ENCODE measurements at places on chromosomes 1 and 21. TPM values are rescaled to one million over a fixed set of nuclear protein-coding genes. Genes with fewer than 3 reads are reported as not detected.

Gene TESK2
- 1.9 TPM for total RNA-seq

Gene FCRL6
- not detected for total RNA-seq

Gene OR2M3
- total RNA-seq = 0.16 TPM

Gene PDC
- total RNA-seq = not detected

Gene EDEM3
- 82.8 TPM for total RNA-seq

Gene FCRL5
- not detected for total RNA-seq

Gene TSPAN2
- total RNA-seq = 28.5 TPM

Gene LEFTY2
- total RNA-seq = 0.47 TPM

Gene C1QTNF12
- not detected for total RNA-seq

Gene OR2T29
- not detected for total RNA-seq

Gene CLEC20A
- total RNA-seq = not detected

Gene LCE1C
- total RNA-seq = not detected

Gene KAZN
- 27.5 TPM for total RNA-seq

Gene SLC6A17
- 13.9 TPM for total RNA-seq

Gene SEMA6C
- 18.6 TPM for total RNA-seq

Gene ARMH1
- 2.8 TPM for total RNA-seq

Gene HCRTR1
- 1.1 TPM for total RNA-seq

Gene LCE1A
- total RNA-seq = not detected

Gene RNPEP
- 18.9 TPM for total RNA-seq

Gene OLIG2
- 23.9 TPM for total RNA-seq

Gene DARS2
- total RNA-seq = 13.3 TPM

Gene SLC9C2
- total RNA-seq = 8.3 TPM

Gene ACTA1
- total RNA-seq = 1.7 TPM

Gene RUNX3
- total RNA-seq = 0.16 TPM

Gene SFN
- total RNA-seq = not detected

Gene SPRR3
- 1.6 TPM for total RNA-seq

Gene TRIM17
- 0.78 TPM for total RNA-seq

Gene STYXL2
- total RNA-seq = 0.16 TPM

Gene LY9
- total RNA-seq = not detected

Gene PTPN14
- 2.7 TPM for total RNA-seq

Gene NPR1
- total RNA-seq = 0.16 TPM

Gene FAM163A
- total RNA-seq = under 0.01 TPM

Gene CRNN
- not detected for total RNA-seq

Gene CNR2
- total RNA-seq = not detected

Gene ANGEL2
- 103 TPM for total RNA-seq

Gene KCNN3
- 3.6 TPM for total RNA-seq

Gene LCE2B
- total RNA-seq = not detected

Gene LRRC40
- 97.8 TPM for total RNA-seq

Gene LIN28A
- total RNA-seq = not detected

Gene CLCA1
- total RNA-seq = 0.16 TPM

Gene ERG
- total RNA-seq = 1.2 TPM

Gene FAM131C
- total RNA-seq = 1.7 TPM

Gene HTR6
- 0.16 TPM for total RNA-seq

Gene ADAMTSL4
- 0.31 TPM for total RNA-seq

Gene OPTC
- total RNA-seq = not detected

Data from occipital lobe (tissue), 3 donors.